ENCODE measurements at places on chromosomes 3 and 15.

DNA sequence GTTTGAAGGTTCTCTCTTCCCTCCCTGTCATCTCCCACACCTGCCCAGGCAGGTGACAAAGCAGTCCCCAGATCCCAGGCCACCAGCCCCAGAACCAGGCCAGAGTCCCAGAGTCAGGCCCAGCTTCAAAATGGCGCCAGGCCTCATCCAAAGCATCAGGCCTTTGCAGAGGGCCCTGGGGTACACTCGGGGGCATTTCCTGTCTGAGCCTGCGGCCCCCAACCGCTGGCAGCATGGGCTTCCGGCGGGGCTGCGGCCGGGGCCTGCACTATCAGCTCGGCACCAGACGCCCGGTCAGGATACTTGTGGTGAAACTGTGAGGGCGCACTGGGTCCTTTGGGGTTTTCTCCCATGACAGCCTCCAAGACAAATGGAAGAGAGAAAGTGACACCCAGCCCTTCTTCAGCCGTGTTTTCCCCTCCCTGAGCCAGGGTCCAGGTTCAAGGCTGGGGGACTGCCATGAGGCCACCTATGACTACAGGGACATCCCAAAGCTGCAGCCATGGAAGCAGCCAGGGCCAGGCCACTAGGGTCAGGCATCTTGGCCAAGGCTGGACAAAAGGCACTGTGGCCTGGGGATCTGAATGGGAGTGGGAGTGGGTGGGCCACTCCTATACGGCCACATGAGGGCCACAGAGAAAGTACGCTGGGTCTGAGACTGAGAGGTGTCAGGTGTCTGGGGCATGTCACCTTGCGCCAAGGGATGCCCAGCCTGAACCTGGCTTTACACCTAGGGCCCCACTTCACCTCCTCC, 33.9 kb downstream of the RPN1 start:
- DNase-seq = no peak

GRCh38 chr3:154510780-154511179, 80.8 kb upstream of the GPR149 start:
- DNase-seq = no peak

- DNase-seq = no peak
Measured at GRCh38 chr3:52777127-52777958, at the start of gene ITIH1. Gene ITIH1, plus strand, starts transcription at chr3:52777599. Its CDS starts 17 bp downstream, at chr3:52777616.

DNA sequence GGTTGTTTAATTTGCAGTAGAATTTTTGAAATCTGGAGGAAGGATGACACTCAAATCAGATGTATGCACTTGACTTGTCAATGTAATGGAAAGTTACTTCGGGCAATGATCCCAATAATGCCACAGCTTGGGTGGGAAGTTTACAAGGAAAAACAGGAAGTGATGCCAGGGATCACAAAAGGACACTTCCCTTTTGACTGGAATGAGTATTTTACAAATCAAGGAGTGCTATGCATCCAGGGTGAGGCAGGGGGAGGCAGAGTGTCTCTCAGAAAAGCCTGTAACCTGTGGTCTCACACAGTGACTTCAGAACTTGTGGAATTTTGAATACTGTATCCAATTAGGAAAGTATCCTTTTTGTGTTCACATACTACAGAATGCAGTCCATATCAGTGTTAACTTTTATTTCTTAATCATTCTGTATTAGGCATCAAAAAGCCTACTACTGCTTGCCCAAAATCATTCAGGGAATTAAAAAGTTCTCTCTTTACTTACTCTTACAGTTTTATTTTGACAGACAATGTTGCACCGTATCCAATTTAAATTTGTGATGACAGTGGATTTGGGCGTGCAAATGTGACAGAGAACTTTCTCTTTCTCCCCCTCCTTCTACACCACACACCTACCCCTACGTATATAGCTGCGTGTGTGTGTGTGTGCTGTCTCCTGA, 445.1 kb downstream of the MECOM start:
- DNase-seq = no peak

DNA sequence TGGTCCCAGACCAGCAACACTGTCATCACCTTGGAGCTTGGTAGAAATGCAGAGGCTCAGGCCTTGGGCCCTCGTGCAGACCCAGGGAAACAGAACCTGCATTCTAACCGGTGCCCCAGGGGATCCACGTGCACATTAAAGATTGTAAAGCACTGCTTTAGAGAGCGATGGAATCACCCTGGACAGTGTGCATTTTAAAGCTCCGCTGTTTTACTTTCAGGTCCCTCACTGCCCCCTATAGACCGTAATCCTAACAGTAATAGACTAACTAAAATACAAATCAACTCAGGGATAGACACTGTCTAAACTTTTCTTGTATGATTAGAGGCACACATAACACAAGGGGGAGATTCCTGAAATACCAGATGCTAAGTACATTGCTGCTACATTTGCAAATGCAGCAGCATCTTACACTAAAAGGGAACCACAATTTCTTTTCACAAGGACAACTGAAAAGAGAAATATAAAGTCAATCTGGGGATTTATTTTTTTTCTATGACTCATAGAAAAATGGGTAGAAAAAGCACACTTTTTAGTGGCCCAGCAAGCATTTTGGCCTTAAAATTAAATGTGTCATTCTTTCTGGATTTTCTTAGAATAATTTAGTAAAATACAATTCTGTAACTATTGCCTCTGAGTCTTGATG, 10.5 kb upstream of the SH3GL3 start:
- DNase-seq = no peak

GRCh38 chr3:154779571-154779970, 300.5 kb upstream of the MME start:
- DNase-seq = no peak

DNA sequence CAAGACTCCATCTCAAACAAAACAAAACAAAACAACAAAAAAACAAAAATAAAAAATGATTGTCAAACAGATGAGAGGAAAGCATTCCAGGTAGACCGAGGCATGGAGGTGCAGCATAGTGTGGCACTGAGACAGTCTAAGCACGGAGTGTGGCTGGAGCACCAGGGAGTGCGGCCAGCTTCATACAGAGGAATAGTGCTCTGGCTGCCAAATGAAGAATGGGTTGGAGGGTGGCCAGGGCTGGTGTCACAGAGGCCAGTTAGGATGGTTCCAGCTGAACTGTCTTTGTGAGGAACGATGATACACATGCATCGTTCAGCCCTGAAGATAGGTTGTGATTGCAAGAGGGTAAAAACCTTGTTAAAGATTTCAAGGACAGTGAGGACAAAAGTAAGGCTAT, 28.3 kb downstream of the MITF start:
- no peak for DNase-seq

DNA sequence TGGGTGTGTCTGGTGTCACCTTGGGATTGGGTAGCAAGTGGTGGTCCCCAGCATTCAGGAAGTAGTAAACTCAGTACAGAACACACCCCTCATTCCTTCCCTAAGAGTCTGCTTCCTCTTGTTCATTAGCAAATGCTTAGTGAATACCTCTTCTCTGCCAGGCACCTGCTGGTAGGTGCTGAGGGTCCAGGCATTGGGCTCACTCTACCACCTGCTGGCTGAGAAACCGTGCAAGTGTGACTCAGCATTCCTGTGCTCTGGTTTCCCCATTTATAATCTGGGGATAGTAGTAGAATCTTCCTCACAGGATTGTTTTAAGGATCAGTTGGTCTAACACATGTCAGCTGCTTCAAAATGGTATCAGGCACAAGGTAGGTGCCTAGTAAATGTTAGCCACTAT, 4.8 kb downstream of the SHF start:
- DNase-seq = no peak

DNA sequence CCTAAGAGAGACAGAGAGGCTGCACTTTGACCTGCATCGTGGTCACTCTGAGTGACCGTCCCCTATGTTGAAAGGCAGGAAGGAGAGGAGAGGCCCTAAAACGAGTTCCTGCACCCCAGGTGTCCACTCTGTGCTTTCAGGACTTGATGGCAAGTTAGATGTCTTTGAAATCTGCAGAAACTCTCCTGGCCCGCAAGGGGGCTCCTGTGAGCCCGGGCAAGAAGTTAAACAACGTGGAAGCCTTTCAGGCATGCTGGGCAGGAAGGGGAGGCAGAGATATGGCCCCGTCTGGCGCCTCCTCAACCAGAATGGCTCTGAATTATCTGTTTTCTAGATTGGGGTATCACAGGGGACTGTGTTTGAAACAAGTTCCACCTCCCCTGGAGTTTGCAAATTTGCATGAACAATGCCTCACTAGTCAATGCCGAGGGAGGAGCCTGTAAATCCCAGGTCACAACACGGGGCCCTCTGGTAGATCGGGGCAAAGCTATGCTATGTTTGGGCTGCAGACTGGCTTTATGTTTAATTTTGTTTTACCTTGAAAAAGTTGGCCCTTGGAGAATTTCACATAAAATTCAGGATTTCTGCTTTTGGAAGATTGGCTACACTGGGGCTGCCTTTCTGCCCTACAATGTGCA, 9.8 kb downstream of the CTXND1 start:
- no peak for DNase-seq

DNA sequence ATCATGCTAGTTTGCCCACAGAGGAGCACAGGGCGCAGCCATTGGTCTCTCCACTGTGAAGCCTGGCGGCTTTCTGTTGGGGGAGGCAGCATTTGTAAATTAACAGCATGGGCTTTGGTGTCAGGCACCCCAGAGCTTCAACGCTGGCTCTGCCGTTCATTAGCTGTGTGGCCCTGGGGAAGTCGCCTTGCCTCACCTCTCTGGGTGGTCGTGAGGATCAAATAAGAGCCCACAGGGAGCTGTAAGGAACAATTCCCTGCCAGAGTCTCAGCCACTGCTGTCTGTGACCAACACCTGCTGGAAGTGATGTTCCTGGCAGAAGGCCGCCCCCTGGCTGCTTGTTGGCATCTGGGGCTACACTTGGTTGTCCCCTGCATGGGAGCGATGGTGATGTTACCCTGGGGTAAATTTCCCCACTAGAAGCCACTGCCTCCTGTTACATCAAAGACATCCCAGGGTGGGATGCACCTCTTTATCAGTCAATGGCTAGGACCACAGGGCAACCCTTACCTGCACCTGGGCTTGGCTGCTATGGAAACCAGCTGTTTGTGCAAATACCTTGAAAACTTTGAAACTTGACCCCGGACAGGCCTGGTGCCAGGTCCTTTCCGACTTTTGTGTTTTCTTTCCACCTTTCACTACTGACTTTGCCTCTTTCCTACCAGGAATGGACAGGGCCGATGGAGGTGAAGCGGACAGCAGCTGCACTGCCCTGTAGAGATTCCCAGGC, 36.9 kb downstream of the DNASE1L3 start:
- DNase-seq = no peak

DNA sequence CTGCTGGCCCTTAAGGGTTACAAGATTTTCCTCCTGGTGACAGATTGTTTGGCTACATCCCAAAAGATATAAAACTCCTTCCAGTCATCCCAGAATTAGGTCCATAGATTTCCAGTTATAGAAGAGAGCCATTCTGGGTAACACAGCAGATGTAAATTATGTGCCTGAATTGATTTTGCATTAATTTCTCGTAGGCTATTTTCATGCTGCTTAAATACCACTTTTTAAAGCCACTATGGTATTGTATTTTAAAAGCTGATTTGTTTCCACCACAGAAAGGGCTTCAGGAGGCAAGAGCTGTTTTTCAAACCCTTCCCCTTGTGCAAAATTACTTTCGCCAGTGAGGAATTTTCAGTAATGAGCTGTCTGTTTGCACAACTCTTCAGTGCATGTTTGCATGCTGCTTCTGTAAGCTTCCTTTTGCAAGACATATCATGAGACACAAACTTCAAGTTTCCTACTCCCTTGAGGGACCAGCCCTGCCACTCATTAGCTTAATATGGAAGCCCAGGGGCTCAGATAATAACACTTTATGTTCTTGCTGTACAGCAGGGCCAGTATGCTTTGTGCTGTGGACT, 105.4 kb upstream of the TNIK start:
- DNase-seq = no peak

- no peak for DNase-seq
Measured at GRCh38 chr3:58452176-58452575, 18.5 kb upstream of the PDHB start.

- DNase-seq = no peak
Measured at GRCh38 chr15:62362144-62362543, 197.1 kb upstream of the C2CD4B start.

DNA sequence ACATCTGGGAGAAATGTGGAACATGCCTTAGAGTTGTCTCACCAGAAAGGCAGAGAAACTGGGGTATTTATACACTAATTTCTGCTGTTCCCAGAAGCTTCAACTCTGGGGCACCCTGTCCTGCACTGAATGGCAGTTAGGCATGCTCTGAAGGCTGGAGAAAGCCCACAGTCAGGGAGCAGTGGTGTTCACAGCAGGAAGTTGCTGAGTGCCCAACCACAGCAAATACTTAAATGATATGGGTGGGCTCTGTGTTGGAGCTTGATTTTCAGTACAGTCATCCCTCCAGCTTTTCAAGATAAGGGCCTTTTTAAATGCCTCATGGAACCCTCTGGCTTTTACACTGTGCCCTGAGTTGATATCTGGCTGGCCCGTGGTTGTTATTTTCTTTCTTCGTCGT, 38.7 kb upstream of the RASGRF1 start:
- DNase-seq = no peak
